Activated T-cell treated with anti-CD3 and anti-CD28 coated beads, Interleukin-2, amount 50 U/mL, for 72 hours (primary cell): ENCODE measurements at places on chromosomes 4 and X.

DNA sequence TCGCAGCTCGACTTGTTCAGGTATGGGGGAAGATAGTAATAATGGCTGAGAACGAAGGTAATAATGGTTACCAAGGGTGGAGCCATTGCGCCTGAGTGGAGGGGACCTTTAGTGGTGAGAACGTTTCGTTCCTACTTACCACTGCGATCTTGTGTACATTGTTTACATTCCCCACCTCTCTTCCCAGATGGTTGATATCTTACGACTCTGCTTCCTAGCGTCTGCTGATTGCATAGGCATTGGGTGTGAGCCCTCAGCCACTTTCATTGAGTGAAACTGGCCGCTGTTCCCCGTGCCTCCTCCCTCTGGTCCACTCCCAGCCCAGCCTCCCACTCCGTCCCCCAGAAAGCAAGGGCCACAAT lies 850 bp downstream of the IGBP1 start:
- DNase-seq = no peak

- DNase-seq = no peak
Measured at GRCh38 chr4:148007314-148007760, 275.4 kb downstream of the ARHGAP10 start.

GRCh38 chr4:171024720-171025303 lies 788.4 kb upstream of the GALNTL6 start:
- DNase-seq = no peak

DNA sequence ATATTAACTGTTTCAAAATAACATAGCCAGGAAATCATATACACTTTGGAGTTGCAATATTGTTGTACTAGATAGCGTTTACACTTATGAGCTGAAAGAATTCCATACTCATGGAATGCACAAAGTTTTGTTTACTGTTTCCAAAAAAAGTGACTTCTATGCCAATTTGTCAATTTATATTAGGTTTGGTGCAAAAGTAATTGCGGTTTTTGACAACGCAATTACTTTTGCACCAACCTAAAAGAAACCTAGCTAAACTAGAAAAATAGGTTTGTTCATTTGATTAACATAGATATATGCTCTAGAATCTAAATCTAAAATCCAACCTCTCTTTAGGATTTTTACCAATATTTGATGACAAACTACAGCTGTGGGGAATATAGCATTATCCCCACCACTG lies 15.2 kb downstream of the RXFP1 start:
- no peak for DNase-seq

DNA sequence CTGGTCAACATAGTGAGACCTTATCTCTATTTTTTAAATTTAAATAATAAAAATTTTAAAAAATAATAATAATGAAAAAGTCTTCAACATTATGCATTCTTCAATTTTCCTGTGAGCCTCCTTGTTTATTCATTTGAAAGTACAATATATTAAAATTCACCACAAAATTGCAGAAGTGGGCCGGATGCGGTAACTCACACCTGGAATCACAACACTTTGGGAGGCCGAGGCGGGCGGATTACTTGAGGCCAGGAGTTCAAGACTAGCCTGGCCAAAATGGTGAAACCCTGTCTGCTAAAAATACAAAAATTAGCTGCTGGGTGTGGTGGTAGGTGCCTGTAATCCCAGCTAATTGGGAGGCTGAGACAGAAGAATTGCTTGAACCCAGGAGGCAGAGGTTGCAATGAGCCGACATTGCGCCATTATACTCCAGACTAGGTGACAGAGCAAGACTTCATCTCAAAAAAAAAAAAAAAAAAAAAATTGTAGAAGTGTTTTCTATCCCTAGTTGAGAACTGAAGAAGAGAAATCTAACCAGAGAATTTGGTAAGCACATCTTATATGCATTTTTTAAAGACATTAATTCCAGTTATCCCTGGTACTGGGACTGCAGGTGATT lies 56.9 kb downstream of the RBM47 start:
- DNase-seq = no peak

DNA sequence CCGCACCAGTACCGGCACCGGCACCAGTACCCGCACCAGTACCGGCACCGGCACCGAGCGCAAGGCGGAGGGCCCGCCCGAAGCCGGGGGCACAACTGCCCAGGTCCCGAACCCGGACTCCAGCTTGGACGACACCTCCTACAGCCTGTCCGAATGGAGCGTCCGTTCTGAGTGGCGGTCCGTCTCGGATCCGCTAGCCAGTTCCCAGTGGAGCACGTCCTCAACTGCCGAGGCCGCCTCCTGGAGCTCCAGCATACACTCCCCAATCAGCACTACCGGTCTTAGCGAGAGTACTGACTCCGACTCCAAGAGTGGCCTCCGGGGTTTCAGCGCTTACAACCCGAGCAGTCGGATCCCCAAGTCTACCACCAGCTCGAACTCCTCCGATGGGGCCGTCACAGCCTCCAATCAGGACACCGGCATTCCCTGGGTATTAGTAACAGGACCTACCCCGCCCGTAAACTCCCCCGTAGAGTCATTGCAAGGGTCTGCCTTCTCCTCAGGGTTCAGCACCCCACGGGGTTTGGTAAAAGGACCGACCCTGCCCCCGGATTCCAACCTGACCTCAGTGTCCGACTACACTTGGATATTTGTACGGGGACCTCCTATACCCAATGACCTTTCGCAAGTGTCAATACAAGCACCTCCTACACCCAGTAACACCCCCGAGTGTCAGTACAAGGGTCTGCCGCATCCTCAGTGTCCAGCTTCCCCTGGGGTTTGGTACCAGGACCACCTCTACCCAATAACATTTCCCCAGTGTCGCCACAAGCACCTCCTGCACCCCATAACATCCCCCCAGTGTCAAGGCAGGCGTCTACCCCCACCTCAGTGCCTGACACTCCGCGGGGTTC lies 721 bp upstream of the MAOA start:
- DNase-seq = peak; percentile 23

DNA sequence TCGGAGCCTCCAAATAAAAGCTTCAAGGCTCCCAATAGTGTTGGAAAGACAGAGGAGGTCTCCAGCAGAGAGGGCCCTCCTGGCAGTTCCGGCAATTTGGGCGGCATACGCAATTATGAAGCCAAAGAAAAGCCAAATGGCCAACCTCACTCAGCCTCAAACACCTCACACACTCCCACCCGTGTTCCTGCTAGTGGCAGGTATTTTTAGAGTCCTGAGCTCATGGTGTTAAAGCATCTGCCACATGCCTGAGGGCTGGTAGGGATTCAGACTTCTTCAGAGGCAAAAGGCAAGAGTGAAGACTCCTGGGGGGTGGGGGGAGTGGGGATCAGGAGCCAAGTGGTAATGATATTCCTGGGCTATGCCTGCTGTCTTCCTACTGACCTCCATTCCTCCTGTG lies 7.4 kb downstream of the RAB33A start:
- no peak for DNase-seq

- DNase-seq = peak; percentile 13
Measured at GRCh38 chr4:22500831-22501714, 14.8 kb downstream of the ADGRA3 start.

GRCh38 chr4:122221322-122221721 lies 69.2 kb downstream of the BLTP1 start:
- DNase-seq = no peak

DNA sequence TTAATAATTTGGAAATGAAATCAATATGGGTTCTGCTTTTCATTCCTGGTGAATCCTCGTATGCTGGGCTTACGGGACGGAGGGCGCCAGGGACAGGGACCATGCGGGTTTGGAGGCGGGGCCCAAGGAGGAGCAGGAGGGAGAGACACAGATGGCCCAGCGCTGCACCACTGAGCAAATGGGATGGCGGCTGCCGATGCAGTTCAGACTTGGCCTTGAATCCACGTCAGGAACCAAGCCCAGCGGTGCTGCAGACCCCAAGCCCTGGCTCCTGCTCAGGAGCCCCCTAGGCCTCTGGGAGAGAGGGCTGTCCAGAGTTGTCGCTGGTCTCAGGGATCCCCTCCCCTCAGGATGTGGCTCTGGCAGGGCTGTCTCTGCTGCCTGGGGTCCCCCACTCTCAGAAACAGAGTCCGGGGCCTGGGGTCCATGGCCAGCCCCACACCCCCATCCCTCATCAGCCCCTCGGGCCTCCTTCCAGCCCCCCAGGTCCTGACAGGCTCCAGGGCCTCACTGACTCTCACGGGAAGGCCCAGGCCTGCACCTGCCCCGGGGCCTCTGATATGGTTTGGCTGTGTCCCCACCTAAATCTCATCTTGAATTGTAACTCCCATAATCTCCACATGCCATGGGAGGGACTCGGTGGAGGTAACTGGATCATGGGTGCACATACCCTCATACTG lies 75.2 kb downstream of the FAM53A start:
- DNase-seq = no peak

DNA sequence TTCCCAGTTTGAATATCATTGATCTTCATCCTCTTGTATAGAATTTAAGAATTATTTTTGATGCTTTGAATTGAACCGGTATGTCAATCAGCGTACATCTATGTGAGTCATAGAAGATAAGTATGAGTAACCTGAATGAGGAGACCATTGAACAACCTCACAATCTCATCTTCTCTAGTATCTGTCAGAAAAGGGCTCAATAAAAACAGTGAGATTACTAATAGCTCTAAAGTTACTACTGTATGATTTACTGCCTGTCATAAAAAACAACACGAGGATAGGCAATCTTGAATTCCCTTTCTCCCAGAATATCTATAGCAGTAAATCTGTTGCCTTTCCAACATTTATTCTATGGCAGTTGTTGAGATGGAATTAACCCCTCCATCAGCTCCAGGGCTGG lies 36.1 kb downstream of the PHOX2B start:
- DNase-seq = no peak

GRCh38 chrX:102684772-102685520 lies 27.3 kb upstream of the GPRASP2 start:
- DNase-seq = no peak

DNA sequence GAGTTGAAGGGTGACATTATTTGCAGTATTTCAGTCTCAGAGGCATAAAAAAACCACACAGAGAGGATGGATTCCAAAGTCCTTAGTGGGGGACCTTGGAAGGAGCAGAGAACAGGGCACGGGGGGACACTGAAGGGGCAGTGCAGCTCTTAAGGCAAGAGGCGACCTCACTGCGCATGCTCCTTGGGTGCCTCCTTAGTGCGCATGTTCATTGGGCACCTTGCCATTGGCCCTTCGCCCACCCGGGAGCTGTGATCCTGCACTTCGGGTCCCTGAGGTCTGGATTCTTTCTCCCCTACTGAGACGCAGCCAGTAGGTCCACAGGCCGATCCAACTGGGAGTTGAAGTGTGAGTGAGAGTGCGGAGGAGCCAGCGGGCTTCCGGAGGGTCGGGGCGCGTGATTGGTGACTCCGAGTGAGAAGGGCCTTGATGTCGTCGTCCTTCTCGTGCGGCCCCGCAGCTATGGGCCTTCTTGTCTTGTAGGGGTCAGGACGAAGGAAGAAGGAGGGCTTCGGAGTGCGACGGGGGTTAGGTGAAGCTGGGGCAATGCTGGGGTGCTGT lies at the start of gene XAGE5:
Gene XAGE5 (plus strand): TSS at position 223 of the 561 bp plus-strand sequence. CDS start 1,280 bp downstream, outside the sequence.
- no peak for DNase-seq

GRCh38 chrX:46582325-46582724 lies 8.8 kb downstream of the CHST7 start:
- DNase-seq = no peak

DNA sequence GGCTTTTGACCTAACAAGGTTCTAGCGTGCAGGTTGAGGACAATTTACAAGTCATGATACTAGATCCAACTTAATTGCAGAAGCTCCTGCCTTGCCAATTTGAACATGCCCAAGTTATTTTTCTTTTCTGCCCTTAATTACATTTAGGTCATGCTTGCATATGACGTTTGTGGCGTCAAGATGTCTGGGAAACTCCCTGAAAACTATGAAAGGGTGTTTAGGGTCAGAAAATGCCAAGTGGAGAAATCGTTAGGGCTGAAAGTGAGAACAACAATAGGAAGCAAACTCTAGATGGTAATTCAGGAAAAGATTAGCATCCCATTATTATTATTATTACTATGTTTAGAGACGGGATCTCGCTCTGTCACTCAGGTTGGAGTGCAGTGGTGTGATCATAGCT lies 38.2 kb upstream of the PLAC8 start:
- no peak for DNase-seq

DNA sequence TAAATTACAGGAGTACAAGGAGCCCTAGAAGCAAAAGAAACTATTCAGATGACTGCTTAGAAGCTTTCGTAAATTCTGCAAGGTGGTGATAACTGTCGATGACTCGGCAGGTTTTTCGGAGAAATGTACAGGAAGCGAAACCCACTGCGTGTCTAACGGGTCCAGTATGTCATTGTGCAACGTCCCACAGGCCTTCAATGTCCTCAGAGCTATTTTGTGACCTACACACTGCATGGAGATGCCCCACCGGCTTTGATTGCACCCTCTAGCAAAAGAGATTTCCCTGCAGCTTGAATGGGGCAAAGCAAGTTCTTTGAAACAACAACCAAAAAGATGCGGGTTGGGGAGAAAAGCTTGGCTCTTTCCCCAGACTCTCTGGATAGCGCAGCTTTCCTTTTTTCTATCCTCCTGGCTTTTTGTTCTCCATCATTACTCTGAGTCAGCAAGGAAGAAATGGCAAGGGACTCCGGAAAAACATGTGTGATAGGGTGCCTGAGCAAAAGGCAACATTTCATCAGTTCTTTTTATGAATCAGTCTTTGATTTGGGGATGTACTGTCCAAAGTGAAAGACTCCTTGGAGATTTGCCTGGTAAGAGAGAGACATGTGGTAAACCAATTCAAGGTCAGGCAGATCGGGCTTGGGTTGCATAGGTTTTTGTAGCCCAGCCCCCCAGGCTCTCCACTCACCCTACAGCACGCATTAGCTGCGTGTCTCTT lies 112.0 kb upstream of the TBL1X start:
- DNase-seq = peak; percentile 59

DNA sequence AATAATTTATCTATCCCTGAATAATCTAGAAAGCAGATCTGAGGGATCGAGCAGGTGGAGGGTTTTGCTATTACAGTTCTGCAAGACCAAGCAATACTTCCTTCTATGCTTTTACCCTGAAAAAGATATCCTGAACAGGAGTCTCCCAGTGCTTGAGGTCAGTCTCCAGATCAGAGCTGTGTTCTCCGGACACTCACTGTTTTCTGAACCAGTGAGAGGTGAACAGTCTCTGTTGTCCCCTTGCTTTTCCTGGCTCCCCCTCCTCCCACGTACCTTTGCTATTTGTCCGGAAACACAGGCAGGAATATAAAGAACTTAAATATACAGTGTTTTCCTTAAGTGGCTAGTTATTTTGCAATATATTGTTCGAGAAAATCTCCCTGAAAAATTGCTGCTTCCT lies 116.6 kb downstream of the ATXN3L start:
- no peak for DNase-seq

DNA sequence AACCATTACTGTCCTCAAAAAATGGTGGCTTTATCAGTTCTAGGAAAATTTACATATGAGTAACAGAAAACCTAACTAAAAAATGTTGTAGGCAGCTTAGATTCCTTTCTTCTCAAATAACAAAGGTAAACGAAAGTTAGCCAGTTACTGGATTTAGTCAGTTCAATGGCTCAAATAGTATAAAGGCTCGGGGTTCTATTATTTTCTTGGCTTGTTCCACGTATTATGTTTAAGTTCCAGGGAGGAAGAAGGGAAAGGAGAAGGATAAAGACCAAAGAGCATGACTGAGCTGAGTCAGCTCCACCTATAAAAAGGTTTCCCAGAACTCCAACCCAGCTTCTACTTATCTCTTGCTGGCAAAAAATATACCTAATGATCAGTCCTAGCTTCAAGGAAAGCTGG lies 41.0 kb upstream of the MAB21L2 start:
- no peak for DNase-seq
